ENCODE measurements at places on chromosomes 5 and 9. TPM values are rescaled to one million over a fixed set of nuclear protein-coding genes. Genes with fewer than 3 reads are reported as not detected.

The CNTNAP3 gene
- 0.19 TPM for polyA plus RNA-seq

The ARID3C gene
- polyA plus RNA-seq, result 0.11 TPM

The BARHL1 gene
- not detected for polyA plus RNA-seq

The DPM2 gene
- polyA plus RNA-seq, result 117 TPM

The TTLL11 gene
- polyA plus RNA-seq, result 6.8 TPM

The LNPEP gene
- polyA plus RNA-seq, result 4.3 TPM

DNA sequence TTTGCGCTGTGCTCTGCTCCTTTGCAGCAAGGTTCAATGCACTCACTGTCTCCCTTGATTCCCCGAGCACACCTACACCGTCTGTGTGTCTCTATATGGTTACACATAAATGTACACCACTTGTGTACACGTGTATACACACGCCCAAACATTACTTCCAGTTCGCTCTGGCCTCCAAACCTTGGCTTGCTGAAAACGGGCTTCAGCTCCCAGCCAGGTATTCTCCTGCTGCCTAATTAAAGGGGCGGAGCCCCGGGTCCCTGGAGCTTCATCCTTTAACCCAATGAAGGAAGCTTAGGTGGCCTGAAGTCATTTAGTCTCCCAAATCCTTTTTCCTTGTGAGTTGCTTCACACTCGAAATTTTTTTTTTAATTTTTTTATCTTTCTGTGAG, 4.6 kb downstream of the ISL1 start:
- no peak for DNase-seq
- no peaks in the 10 kb centered on the region for H3K36me3 ChIP-seq
- peak overlapping the region; percentile 86 for H3K4me3 ChIP-seq
- peaks cover 13% of the 10 kb centered on the region for H3K4me1 ChIP-seq

DNA sequence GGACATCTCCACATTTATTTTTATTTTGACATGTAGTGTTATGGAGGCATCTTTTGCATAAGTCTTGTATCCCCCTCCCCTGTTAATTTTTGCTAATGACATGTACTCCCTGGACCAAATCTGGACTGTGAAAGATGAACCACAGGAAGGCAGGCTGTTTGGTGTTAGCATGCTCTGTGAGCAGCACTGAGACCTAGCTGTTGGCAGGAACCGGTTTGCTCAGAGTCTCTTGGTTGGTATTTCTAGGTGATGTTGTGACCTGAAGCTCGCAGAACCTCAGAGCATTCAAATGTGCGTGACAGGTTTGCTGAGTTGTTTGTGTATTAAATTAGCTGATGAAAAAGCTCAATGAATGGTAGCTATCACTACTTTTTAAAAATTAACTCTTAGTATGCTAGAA, 53.6 kb upstream of the PHF2 start:
- H3K27me3 ChIP-seq, result no peaks in the 10 kb centered on the region
- no peak overlapping the region for H3K27ac ChIP-seq
- no peak for DNase-seq

DNA sequence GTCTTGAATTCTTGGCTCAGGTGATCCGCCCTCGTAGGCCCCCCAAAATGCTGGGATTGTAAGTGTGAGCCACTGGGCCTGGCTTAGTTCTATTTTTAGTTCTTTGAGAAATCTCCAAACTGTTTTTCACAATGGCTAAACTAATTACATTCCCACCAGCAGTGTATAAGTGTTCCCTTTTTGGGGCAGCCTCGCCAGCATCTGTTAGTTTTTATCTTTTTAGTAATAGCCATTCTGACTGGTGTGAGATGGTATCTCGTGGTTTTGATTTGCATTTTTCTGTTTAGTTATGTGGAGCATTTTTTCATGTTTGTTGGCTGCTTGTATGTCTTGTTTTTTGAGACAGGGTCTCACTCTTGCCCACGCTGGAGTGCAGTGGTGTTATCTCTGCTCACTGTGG, 28.2 kb downstream of the CNOT6 start:
- H3K27me3 ChIP-seq, result no peaks in the 10 kb centered on the region
- no peak overlapping the region for H3K4me3 ChIP-seq

GRCh38 chr5:181134259-181134658, 3.3 kb upstream of the OR2V1 start:
- H3K4me1 ChIP-seq, result no peaks in the 10 kb centered on the region
- no peak for DNase-seq
- H3K27ac ChIP-seq, result no peak overlapping the region

Data from SK-N-SH (cell line).